ENCODE measurements at places on chromosomes 11 and 22. TPM values are rescaled to one million over a fixed set of nuclear protein-coding genes. Genes with fewer than 3 reads are reported as not detected.
A peak's percentile ranks its signal among the peaks of the same experiment; 100 is the strongest.

DNA sequence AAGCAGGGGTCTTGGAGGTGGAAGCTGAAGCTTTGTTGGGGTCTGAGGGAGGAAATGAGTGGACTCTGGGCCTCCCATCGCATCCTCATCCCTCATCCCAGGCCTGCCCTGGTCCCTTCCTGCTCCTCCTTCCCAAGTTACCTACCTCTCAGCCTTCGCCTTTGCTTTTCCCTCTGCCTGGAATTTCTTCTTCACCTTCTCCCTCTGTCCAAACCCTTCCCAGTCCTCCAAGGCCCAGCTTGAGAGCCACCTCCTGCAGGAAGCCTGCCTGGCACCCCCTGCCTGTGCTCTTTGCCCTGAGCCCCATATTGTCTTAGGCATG, 2.1 kb upstream of the NUDT8 start:
- H3K27me3 ChIP-seq = no peaks in the 10 kb centered on the region
- no peaks in the 10 kb centered on the region for H3K36me3 ChIP-seq
- H3K4me1 ChIP-seq = peaks cover 57% of the 10 kb centered on the region
- no peak for DNase-seq
- H3K27ac ChIP-seq = peak overlapping the region; percentile 99

DNA sequence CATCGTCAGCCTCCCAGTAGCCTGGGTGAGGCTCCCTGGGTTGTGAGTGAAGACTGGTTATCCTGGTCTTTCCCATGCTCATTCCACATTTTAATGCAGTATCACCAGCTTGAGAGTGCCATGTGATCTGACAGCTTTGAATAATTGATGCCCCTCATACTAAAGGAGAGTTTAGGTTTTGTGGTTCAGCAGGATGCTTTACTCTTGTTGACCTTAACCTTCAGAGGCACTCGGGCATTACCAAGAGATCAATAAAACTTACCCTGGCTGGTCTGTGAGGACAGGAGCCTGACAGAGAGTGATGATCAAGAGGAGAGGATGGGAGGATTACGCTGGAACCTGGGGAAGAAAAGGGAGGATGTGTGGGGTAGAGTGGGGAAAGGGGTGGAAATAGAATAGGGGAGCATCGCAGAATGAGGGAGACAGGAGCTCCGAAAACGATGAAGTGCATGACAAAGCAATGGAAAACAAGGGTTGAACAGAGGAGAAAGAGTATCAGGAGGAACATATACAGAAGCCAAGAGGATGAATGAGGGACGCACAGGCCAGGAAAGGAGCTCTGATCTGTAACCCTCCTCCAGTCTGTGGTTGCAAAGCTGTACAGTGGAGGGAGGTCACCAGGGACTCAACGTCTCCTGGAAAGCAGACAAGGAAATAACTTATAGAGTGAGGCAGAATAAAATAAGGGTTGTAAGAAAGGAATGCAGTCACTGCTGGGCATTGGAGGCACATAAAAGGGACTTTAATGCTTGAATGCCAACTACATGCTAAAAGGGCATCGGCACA, 594.5 kb downstream of the NTM start:
- H3K4me3 ChIP-seq = no peak overlapping the region
- no peaks in the 10 kb centered on the region for H3K4me1 ChIP-seq
- H3K27me3 ChIP-seq = no peaks in the 10 kb centered on the region
- no peak overlapping the region for H3K27ac ChIP-seq
- no peaks in the 10 kb centered on the region for H3K36me3 ChIP-seq
- no peak for DNase-seq

Gene MICAL2
- 39.8 TPM for polyA plus RNA-seq

Gene DEUP1
- 0.43 TPM for polyA plus RNA-seq

Gene OR5J2
- polyA plus RNA-seq = not detected

- peaks cover 24% of the 10 kb centered on the region for H3K4me1 ChIP-seq
- H3K4me3 ChIP-seq = no peak overlapping the region
- peaks cover 2% of the 10 kb centered on the region for H3K36me3 ChIP-seq
Observed at GRCh38 chr11:93493252-93493897, 49.8 kb downstream of the SMCO4 start.

GRCh38 chr11:115222218-115222862, 281.9 kb downstream of the CADM1 start:
- H3K4me1 ChIP-seq = no peaks in the 10 kb centered on the region
- no peak for DNase-seq
- H3K27ac ChIP-seq = no peak overlapping the region

GRCh38 chr11:95736355-95736754, 53.2 kb downstream of the FAM76B start:
- peaks cover 11% of the 10 kb centered on the region for H3K4me1 ChIP-seq
- H3K4me3 ChIP-seq = no peak overlapping the region
- no peak overlapping the region for H3K27ac ChIP-seq
- no peaks in the 10 kb centered on the region for H3K27me3 ChIP-seq
- H3K36me3 ChIP-seq = no peaks in the 10 kb centered on the region
- DNase-seq = no peak

DNA sequence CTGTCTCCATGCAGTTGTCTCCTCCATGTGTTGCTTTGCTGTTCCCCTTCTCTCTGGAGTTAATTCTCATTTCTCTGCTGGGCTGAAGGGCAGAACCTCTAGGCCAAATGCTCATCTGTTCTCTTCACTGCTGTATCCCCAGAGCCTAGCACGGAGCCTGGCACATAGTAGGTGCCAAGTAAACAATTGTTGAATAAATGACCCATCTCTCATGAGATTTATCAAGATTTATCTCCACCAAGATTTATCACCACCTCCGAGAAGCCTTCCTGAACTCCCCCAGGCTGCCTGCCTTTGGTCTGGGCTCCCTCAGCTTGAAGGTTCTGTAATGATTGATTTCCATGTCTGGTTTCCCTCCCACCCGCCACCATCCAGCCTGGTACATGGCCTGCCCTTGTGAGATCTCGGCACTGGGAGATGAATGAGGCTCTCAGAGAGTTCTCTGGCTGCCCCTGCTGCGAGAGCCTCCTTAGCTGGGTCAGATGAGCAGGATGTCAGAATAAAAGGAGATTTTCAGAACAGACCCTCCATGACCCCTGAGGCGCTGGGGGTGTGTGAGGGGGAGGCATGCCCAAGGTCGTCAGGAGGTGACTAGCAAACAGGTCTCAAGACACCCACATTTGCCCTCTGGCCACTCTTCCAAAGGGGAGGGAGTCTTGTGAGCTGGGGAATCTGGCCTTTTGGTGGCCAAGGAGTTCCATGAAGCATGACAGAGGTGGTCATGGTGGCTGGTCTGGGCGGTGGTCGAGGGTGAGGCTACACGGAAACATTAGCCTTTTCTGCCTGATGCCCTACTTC, 2.4 kb upstream of the GDPD5 start:
- H3K4me3 ChIP-seq = no peak overlapping the region
- H3K4me1 ChIP-seq = peaks cover 17% of the 10 kb centered on the region
- no peak for DNase-seq
- no peak overlapping the region for H3K27ac ChIP-seq

Gene XKR3
- polyA plus RNA-seq = not detected

Gene C11orf91
- polyA plus RNA-seq = not detected

DNA sequence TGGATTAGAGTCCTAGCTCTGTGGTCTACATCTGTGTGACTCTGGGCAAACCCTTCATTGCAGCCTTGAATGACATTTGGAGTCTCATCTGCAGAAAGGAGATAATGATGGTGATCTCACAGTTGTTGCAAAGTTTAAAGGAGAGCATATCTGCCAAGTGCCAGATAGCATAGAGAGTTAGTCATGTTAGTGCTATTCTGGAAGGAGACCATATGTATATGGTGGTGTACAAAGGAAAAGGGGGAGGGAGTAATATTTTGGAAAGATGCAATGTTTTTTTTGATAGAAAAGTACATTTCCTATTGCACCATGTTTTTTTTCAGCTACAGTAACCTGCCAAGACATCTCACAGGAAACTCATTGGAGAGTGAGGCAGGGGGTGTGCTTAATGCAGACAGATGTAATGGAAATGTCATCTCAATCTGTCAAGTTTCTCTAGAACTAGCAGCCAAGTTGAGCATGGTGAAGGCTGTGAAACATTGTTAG, 92.1 kb upstream of the NARS2 start:
- H3K36me3 ChIP-seq = no peaks in the 10 kb centered on the region
- H3K27me3 ChIP-seq = peaks cover 3% of the 10 kb centered on the region
- H3K4me1 ChIP-seq = no peaks in the 10 kb centered on the region
- H3K27ac ChIP-seq = no peak overlapping the region
- H3K4me3 ChIP-seq = no peak overlapping the region

DNA sequence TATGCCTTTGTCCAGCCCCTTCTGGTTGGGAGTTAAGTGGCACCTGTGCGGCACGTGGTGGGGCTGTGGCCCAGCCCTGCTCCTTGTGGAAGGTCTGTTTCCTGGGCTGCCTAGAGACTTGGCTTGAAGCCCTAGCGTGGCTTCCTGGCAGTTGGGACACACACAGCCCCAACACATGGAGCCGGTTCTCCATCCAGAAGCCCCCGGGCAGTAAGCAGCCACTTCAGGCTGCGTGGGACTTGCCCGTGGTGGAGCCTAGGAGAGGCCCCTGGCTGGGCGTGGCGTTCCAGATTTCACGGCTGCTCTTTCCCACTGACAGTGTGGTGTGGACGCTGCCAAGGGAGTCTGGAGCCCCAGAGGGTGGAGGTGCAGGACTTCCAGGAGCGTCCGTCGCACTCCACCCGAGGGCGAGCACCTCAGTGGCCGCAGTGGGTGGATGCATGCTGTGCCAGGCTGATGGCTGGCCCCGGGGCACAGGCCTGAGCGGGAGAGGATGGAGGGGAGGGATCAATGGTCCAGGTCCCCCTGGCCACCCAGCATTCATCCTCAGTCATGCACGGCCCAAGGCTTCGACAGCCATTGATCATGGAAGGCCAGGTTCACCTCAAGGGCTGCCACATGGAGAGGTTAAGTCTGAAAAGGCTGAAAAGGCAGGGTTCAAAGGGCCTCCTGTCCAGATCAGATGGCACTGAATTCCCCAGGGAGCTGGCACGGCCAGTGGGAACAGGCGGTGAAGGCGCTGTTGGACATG, 9.3 kb downstream of the CCND1 start:
- no peaks in the 10 kb centered on the region for H3K27me3 ChIP-seq
- no peak overlapping the region for H3K27ac ChIP-seq
- peaks cover 77% of the 10 kb centered on the region for H3K36me3 ChIP-seq
- no peak overlapping the region for H3K4me3 ChIP-seq

- H3K4me1 ChIP-seq = no peaks in the 10 kb centered on the region
- H3K4me3 ChIP-seq = no peak overlapping the region
- DNase-seq = no peak
- no peaks in the 10 kb centered on the region for H3K27me3 ChIP-seq
- H3K27ac ChIP-seq = no peak overlapping the region
Observed at GRCh38 chr11:73454987-73455386, 78.8 kb downstream of the RELT start.

Gene LARGE2
- polyA plus RNA-seq = 3.6 TPM

Gene ARHGAP42
- 18.2 TPM for polyA plus RNA-seq

Gene OR4S1
- polyA plus RNA-seq = not detected

- peaks cover 20% of the 10 kb centered on the region for H3K27me3 ChIP-seq
- H3K27ac ChIP-seq = no peak overlapping the region
- H3K36me3 ChIP-seq = no peaks in the 10 kb centered on the region
- peaks cover 13% of the 10 kb centered on the region for H3K4me1 ChIP-seq
- no peak overlapping the region for H3K4me3 ChIP-seq
Observed at GRCh38 chr11:128563942-128564641, 23.3 kb downstream of the ETS1 start.

DNA sequence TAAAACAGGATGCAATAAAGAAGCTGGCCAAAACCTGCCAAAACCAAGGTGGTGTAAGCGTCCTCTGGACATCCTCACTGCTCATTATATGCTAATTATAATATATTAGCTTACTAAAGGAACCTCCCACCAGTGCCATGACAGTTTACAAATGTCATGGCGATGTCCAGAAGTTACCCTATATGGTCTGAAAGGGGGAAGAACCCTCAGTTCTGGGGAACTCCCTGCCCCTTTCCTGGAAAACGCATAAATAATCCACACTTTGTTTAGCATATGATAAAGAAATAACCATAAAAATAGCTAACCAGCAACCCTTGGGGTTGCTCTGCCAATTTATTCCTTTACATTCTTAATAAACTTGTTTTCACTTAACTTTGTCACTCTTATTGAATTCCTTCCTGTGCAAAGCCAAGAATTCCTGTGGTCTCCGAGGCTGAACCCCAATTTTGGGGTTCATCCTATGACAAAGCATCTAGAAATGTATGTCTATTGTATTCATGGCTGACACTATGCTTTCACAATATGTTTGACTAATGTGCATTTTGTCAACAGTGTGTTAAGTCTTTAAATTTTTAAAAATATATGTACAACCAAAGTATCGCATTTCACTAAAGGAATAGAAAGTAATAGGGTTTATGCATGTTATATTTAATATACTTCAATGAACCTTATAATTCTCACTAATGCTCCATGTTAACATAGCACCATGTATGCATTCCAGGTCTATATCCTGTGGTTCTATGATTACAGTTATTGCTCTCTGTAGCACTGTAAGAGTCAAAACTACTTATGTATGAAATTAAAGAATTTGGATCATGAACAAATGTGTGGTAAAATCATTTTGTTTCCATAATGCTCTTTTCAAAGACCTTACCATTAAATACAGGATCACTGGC, 25.1 kb downstream of the LGR4 start:
- H3K36me3 ChIP-seq = no peaks in the 10 kb centered on the region
- H3K27me3 ChIP-seq = no peaks in the 10 kb centered on the region
- H3K27ac ChIP-seq = no peak overlapping the region
- peaks cover 10% of the 10 kb centered on the region for H3K4me1 ChIP-seq
- DNase-seq = no peak

GRCh38 chr11:121237686-121238658, 54.6 kb upstream of the SC5D start:
- no peak overlapping the region for H3K4me3 ChIP-seq
- no peaks in the 10 kb centered on the region for H3K36me3 ChIP-seq
- no peaks in the 10 kb centered on the region for H3K4me1 ChIP-seq
- no peaks in the 10 kb centered on the region for H3K27me3 ChIP-seq
- no peak for DNase-seq

GRCh38 chr11:13983081-13983751, 20.7 kb downstream of the SPON1 start:
- H3K36me3 ChIP-seq = peaks cover 8% of the 10 kb centered on the region
- no peak overlapping the region for H3K27ac ChIP-seq
- H3K27me3 ChIP-seq = no peaks in the 10 kb centered on the region
- H3K4me3 ChIP-seq = no peak overlapping the region
- no peak for DNase-seq

DNA sequence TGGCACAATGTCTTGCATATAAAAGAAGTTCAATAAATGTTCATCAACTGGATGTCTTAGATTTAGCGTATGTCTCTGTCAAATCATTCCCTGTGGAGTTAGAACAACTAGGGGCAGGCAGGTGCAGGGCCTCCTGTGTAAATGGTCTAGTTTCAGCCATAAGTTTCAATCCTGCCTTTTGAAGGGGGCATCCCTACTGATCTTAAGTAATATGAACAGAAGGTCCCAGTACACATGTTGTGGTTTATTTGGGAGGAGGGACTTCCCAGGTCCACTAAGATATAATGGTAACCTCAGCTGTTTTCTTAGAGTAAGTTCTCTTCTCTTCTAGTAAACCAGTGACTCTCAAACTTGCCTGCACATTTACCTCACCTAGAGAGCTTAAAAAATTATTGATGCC, 19.8 kb downstream of the TTC12 start:
- DNase-seq = no peak
- H3K27ac ChIP-seq = no peak overlapping the region
- peaks cover 37% of the 10 kb centered on the region for H3K36me3 ChIP-seq
- H3K27me3 ChIP-seq = no peaks in the 10 kb centered on the region

- H3K4me3 ChIP-seq = no peak overlapping the region
- no peak for DNase-seq
- no peaks in the 10 kb centered on the region for H3K36me3 ChIP-seq
Observed at GRCh38 chr22:20847318-20847822, 11.2 kb downstream of the PI4KA start.

GRCh38 chr22:32533265-32534111, 58.9 kb downstream of the FBXO7 start:
- no peak overlapping the region for H3K4me3 ChIP-seq
- peak; percentile 9 for DNase-seq
- H3K27me3 ChIP-seq = no peaks in the 10 kb centered on the region
- no peaks in the 10 kb centered on the region for H3K36me3 ChIP-seq
- peaks cover 13% of the 10 kb centered on the region for H3K4me1 ChIP-seq
- H3K27ac ChIP-seq = no peak overlapping the region

Gene IL18
- 60.7 TPM for polyA plus RNA-seq

Gene PGAP2
- 144 TPM for polyA plus RNA-seq
